ENCODE measurements at places on chromosomes 7 and 10. TPM values are rescaled to one million over a fixed set of nuclear protein-coding genes. Genes with fewer than 3 reads are reported as not detected.

DNA sequence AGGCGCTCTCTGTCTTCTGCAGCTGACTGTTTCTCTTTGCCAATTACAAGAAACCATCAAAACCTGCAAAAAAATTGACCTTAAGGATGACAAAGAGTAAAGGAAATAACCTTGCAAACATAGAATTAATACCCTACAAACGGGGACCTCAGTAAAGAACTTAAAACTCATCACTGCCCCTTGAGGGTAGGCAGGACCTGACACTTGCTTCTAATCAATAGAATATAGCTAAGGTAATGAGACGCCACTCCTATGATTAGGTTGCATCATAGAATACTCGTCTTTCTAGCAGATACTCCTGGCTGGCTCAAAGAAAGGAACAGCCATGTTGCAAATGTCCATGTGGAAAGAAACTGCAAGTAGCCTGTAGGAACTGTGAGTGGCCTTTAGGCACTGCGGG is 140.0 kb downstream of the XPNPEP1 start:
- H3K4me3 ChIP-seq = no peak overlapping the region
- H3K36me3 ChIP-seq = no peaks in the 10 kb centered on the region
- H3K4me1 ChIP-seq = no peaks in the 10 kb centered on the region
- DNase-seq = no peak
- no peak overlapping the region for H3K27ac ChIP-seq

DNA sequence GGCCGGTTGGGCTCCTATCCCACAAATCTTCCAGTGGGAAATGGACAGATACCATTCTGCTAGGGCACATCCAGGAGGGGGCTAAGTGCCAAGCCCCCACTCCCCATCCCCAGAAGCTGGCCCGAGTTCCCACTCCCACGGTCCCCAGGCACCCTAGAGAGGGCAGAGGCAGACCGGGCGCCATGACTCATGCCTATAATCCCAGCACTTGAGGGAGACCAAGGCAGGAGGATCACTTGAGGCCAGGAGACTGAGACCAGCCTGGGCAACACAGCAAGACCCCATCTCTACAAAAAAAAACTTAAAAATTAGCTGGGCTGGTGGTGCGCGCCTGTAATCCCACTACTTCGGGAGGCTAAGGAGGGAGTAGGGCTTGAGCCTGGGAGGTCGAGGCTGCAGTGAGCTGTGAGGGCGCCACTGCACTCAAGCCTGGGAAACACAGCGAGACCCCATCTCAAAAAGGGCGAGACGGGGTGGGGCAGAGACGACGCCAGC is 870 bp downstream of the GNA12 start:
- peaks cover 20% of the 10 kb centered on the region for H3K4me1 ChIP-seq
- no peaks in the 10 kb centered on the region for H3K36me3 ChIP-seq
- H3K4me3 ChIP-seq = peak overlapping the region; percentile 53
- no peak overlapping the region for H3K27ac ChIP-seq

GRCh38 chr10:126536148-126536547 is 134.3 kb downstream of the C10orf90 start:
- H3K27me3 ChIP-seq = no peaks in the 10 kb centered on the region
- no peaks in the 10 kb centered on the region for H3K4me1 ChIP-seq
- H3K36me3 ChIP-seq = no peaks in the 10 kb centered on the region
- DNase-seq = no peak
- no peak overlapping the region for H3K27ac ChIP-seq

DNA sequence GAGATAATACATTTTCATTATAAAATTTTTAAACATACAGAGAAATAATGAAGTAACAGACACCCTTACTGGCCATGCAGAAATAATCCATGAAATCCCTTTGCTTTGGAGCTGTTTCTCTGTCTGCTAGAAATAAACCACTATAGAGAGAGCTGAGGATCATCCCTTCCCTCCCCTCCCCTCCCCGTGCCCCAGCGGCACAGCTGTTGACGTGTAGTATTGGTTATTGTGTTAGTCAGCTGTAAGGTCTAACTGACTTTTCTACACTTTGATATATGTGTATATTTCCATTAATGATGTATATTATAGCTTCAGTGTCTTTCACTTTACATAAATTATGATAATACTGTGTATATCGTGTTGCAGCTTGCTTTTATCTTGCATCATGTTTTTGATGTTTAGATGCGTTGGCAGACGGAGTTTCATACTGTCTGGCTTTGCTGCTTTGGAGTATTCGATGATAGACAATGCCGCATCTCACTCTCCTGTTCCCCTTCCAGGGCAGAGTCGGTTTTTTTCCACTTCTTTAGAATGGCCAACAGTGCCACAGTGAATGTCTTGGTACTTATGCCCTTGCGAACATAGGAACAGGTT is 27.4 kb upstream of the GRID1 start:
- peaks cover 11% of the 10 kb centered on the region for H3K4me1 ChIP-seq
- no peak overlapping the region for H3K4me3 ChIP-seq
- peaks cover 5% of the 10 kb centered on the region for H3K27me3 ChIP-seq
- H3K36me3 ChIP-seq = no peaks in the 10 kb centered on the region

- H3K27ac ChIP-seq = no peak overlapping the region
- no peaks in the 10 kb centered on the region for H3K36me3 ChIP-seq
- peaks cover 26% of the 10 kb centered on the region for H3K27me3 ChIP-seq
- H3K4me1 ChIP-seq = peaks cover 28% of the 10 kb centered on the region
Measured at GRCh38 chr10:111080224-111080623, 3.4 kb downstream of the ADRA2A start.

DNA sequence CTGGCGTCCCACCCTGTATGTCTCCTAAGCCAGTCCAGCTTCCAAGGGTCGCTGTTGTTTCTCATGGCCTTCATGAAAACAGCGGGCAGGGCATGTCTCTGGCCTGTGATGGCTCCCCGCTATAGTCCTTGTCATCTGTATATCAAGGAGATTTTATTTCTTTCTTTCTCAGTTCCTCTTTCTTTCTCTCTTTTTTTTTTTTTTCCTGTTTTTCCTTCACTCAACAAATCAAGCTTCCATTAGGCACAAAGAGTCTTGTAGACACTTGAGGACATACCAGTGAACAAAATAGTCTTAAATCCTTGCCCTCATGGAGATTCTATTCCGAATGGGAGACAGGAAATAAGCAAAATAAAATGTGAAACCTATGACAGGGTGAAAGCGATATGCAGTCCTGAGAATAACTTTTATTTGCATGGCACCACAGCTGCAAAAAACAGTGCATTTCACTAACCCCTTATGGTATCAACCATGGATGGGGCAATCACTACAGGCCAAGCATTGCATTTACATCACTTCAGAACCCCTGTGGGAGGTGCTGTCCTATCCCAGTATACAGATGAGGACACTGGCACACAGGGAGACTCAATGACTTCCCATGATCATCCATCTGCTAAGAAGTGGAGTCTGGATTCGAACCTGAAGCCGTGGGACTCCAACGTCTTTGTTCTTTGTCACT is 50.7 kb downstream of the SYPL1 start:
- DNase-seq = no peak
- H3K27me3 ChIP-seq = no peaks in the 10 kb centered on the region
- peaks cover 15% of the 10 kb centered on the region for H3K4me1 ChIP-seq
- no peak overlapping the region for H3K27ac ChIP-seq

Gene WDR86
- 6.2 TPM for total RNA-seq
